NCI-H526 (cell line): ENCODE measurements at places on chromosomes 12 and 14.
A peak's percentile ranks its signal among the peaks of the same experiment; 100 is the strongest.

DNA sequence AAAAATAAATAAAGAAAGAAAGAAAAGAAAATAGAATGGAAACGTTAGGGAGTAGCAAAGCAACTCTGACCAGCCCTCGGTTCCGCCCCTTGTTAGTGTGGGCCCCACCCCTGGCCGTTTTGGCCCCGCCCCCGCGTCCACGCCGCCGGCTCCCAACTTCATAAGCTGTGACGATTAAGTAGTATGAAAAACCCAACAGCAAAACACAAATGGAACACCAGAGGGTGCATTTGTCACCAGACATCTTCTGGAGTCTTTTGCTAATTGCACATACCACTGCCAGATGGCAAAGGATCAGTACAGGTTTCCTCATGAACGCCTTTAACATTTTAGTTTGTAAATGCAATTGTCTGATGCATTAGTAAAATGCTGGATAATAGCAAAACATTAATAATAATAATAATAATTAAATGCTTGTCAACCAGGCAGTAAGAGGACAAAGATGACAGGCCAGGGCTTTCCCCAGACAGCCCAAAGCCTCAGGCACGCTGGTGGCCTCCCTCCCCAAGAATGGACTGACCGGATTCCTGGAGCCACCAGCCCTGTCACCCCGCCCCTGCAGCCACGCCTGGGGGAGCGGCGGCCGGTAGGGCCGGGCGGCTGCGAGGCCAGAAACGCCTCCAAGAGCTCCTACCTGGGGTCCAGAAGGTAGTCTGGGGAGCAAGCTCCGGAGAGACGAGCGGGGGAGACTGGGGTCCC, 23.6 kb downstream of the HSP90AA1 start:
- peak; percentile 93 for DNase-seq

GRCh38 chr14:54804538-54805041, 98.0 kb downstream of the GCH1 start:
- peak; percentile 57 for DNase-seq

- DNase-seq: peak; percentile 29
Measured at GRCh38 chr12:121866331-121866730, 7.7 kb upstream of the HPD start.

DNA sequence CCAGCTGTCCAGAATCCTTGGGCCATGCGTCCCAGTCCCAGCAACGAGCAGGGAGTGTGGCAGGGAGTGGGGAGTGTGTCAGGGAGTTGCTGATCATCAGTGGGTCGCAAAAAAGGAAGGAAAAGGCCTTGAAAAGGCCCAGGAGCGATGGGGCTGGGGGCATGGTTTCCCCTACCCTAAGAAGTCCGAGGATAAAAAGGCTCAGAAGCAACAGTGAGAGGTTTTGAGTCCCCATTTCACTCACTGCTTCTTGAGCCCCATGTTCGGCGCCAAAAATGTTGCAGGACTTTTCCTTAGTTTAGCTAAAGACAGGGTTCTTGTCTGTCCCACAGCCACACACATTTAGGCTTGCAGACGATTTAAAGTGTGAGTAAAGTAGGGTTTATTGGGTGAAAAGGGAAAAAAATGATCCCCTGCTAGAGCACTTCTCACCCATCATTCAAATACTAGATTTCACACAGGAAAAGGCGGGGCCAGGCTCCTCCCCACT, 189.5 kb downstream of the KCNC2 start:
- no peak for DNase-seq

DNA sequence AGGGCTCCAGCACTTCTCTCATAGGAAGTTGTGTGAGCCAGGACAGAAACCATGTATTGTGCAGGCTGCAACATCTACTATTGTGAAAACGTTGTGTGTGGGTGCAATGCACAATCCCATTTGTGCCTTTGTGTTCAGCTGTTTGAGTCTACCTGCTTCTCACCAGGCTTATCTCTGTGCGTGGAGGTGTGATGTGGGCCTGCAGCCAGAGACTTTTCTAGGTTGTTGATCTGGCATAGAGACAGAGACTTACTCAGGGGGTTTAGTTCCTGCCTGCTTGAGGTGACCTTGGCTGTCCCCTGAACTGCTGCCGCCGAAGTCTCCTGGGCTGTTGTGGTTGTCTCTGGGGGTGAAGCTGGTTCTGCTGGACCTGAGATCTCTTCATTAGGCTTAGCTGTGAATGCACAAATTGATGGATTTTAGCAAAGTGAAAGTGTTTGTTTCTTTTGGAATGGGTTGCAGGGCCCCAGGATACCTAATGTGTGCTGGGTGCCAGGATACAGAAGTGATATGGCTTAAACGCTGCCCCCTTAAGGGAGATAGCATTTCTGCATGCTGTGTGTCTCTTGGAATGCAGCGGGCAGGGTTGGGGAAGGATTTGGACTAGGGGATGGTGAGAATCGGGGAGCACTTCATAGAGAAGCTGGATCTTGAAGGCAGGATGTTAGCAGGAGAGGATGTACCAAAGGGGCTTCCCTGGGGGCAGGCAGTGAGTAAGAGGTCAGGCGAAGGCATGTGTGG, 2.5 kb downstream of the LACRT start:
- DNase-seq: no peak

DNA sequence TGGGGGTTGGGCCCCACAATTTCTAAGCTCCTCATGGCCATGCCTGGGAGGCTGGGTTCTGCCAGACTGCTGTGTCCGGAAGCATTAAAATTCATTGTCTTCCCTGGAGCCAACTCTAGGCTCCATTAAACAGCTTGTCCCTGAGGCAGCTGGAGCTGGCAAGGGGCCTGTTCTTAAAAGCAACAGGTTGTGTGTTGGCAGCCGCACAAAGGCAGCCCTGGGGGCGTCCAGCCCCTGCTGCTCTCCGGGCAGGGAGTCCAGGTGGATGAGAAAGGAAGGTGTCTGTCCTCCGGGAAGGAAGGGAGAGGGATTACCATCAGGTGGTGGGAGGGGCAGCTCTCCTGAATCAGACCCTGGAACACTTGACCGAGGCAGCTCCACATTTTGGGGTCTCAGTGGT, 98.9 kb downstream of the CHST11 start:
- DNase-seq: no peak

DNA sequence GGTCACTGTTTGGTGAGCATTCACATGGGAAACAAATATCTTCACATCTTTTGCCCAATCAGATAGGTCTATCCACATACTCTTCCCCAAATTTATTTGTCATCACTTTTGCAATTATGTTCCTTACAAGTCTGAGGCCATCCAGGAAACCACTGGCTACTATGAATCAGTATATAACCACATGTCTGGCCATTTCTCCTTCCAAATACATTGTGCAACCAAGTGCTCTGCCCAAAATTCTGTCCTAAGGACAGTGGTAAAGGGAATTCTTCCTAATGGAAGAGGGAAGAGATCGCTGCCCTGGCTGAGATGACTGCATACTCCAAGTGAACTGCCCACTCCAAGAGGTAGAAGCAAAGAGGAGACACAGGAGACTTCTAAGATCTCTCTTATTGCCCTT, 148.9 kb upstream of the MAX start:
- no peak for DNase-seq

DNA sequence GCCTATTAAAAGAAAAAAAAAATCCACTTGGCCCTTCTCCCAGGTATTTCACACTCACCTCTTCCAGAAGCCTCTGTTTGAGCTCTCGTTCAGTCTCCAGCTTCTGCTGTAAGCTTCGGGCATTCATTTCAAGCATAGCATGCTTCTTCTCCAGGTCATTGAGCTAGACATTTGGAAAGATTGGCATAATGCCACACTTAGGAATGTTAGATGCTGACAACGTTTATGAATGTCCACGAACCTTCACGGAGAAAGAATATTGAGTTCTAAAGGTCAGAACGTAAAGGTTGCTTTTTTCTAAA, 60.5 kb downstream of the PRKAB1 start:
- DNase-seq: no peak

DNA sequence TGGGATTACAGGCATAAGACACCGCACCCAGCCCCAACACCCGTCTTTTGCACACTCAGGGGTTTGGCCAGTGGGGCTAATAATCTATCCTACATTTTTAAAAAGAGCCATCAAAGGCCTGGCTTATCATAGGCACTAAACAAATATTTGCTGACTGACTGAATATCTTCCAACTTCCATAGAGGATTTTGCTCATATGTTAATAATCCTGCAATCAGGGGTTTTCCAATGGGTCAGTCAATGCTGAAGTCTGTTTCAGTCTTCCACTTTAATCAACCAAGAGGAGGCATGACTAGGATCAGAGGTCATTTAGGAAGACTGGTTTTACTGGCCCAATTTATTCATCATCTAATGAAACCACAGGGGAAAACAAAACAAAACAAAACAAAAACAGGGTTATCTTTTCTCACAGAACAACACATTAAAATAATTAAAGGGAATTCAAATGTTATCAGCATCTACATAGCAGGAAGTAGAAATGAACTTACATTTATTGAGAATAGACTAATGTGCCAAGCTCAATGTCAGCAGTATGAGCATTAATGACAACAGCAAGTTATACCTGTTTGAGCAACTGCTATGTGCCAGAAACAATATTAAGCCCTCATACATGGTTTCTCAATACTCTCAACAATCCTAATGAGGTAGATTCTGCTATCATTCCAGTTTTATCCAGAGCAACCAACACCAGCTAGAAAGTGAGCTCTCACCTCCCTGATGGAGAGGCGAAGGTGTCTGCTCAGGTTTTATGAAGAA, 372.2 kb downstream of the EGLN3 start:
- DNase-seq: no peak

GRCh38 chr14:54120260-54120659, 163.6 kb upstream of the BMP4 start:
- DNase-seq: no peak

- no peak for DNase-seq
Measured at GRCh38 chr14:51291016-51291415, 51.0 kb downstream of the TMX1 start.
